ENCODE measurements at places on chromosomes 7 and 10.

- DNase-seq: no peak
Measured at GRCh38 chr7:147829016-147829415, 761.5 kb upstream of the C7orf33 start.

GRCh38 chr7:130207033-130207432 lies 627 bp upstream of the SSMEM1 start:
- no peak for DNase-seq

DNA sequence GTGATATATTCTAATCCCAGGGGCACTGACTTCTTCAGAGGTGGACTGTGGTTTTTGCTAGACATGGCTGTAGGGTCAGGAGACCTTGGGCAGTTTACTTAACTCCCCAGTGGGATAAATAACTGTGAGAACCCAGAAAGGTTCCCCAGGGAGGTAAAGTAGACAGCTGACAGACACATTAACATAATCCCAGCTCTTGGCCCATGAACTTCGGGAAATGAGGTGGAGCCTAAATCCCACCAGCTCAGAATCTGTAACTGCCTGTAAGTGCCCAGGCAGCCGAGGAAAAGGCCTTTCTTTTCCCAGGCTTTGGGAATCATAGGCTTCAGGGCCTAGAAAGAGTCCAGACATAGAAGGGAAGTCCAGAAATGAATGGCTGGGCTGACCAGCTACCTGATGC lies 106.0 kb downstream of the LRRC18 start:
- no peak for DNase-seq

DNA sequence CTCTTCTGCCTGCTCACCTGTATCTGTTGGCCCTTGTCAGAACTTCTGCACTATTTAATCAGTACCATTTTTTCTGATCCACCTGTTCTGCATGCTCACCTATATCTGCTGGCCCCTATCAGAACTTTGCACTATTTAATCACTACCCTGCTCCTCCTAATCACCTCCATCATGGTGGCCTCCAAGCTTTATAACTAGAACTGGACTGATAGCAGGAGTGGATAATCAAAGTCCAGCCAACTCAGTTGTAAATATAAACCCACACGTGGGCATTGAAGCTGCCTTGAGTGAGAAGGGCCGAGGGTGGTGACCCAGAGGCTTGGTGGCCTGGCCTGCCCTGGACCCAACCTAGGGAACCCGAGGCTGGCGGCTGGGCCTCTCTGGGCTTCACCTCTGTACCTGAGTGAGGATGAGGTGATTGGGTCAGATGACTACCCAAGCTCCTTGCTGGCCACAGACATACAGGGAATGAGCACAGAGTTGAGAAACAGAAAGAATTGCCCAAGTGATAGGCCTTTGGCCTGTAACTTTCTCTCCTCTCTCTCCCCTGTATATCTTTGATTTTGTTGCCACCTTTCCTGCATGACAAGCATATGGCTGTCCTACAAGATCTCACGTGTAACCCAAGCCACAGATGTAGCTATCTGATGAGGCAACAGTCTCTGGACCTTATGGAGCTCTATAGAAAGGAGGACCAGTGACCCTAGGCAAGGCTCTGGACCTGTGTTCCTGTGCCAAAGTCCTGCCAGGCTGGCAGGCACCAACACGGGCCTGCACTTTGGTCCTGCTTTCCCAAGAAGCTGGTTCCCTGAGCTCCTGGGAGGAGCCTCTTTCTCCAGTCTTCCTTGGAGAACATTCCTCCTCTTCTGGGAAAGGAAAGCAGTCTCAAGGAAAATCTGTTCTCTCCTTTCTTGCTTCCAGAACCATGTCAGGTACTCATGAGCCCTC lies 23.4 kb upstream of the FAM3C start:
- DNase-seq: no peak

DNA sequence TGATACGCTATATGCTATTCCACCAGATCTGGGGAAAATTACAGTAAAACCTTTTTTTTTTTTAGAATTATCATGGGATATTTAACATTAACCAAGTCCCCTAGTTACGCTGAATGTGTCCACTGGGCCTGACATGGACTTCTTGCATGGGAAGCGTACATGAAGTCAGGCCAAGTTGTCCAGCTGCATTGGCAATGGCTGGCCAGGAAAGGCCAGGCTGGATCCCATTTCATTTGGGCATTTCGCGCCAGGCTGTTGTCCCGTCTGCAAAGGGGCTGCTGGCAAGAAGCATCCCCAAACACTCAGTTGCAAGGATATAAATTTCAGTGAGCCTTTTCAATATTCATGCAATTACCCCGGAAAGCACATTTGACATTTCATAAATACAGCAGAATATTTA lies 933.3 kb downstream of the GRID1 start:
- no peak for DNase-seq

DNA sequence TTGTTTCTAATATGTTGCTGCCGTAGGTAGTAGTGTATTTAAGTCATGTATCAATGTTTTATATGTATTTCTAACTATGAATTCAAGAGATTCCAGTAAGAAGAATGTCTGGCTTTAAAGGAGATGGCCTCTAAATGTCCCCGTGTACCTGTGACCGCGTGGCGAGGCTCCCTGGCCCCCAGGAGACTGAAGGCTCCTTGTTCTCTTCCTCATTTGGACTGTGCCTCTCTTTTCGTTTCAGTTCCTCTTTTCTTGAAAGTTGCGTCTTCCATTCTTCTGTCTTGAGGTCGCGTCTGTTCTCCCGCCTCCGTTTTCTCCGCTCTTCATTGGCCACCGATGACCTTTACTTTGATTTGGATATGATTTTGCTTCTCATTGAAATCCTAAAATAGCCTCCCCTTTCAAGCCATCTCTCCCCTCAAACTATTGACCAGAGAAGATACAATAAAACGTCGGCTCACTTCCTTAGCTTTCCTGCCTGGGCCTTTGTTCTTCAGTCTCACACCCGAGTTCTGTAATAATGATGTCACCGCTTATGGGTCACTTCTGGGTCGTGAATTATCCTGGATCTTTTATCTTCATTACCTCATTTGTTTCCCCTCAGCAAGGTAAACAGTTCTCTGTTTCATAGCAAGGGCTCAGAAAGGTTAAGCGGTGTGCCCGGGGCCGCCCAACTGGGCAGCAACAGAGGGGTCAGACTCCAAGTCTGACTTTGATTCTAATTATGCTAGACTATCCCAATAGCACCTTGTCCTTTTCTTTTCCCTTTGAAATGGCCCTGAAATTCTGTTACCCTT lies 28.7 kb downstream of the WIPI2 start:
- no peak for DNase-seq

DNA sequence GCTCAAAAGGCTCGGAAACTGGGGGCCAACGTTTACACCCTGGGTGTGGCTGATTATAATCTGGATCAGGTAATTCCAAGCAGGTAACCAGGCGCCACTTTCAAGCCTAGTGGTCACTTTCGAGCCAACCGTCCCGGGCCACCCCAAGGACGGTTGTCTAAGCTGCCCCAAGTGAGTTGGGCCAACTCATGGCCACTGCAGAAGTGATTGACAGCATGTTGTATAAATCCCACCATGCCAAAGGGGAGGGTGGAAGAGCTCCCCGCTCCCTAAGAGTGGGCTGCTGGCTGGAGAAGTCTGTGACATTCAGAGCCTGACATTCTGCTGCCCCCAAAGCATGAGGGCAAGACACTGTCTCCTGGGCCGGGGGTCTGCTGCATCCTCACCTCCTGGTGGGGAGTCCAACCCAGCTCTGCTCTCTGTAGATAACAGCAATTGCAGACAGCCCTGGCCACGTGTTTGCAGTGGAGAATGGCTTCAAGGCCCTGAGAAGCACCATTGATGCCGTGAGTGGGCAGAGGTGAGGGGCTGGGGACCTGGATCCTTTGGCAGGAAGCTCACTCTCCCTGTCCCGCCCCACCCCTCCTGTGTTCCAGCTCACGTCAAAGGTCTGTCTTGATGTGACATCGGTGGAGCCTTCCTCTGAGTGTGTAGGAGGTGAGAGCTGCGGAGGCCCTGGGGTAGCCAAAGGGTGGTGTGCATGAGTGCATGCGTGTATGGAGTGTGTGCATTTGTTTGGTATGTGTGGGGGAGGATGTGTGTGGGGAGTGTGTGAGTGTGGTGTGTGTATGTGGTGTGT lies 10.8 kb downstream of the ANTXRL start:
- no peak for DNase-seq

DNA sequence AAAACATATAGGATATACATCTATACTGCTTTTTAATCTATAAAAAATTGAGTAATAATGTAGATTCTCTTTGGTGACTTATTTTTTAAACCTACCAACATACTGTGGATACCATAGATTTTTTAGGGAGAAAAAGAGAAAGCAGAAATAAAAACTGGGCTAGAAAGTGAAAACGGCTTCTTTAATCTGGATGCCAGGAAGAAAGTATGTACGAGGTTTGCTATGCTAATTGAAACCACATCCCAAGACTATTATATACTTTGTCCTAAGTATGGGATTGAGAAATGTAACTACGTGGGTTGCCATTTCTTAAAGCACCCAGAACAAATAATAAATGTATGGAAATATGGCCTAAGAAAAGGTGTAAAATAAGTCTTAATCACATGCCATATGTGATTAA lies 129.0 kb upstream of the NFE2L3 start:
- DNase-seq: no peak

DNA sequence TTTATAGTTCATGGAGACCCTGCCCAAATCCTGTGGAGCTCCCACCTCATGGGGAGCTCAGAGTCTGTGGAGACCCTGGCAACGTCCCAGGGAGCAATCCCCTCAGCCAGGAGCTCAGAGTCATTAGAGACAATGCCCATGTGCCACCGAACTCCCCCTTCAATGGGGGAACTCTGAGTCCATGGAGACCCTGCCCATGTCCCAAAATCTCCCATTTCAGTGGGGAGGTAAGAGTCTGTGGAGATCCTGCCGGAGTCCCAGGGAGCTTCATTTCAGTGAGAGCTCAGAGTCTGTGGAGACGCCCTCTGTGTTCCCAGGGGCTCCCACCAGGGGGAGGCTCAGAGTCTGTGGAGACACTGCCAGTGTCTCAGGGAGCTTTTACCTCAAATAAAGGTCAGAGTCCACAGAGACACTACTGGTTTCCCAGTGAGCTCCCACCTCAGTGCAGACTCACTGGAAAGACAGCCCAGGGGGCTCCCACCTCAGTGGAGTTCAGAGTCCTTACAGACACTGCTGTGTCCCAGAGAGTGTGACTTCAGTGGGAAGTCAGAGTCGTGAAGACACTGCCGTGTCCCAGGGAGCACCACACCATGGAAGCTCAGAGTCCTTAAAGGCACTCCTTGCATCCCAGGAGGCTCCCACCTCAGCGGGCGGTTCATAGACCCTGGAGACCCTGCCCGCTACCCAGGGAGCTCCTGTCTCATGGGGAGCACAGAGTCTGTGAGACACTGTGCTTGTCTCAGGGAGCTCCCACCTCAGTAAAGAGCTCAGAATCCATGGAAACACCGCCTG lies 5.0 kb downstream of the MYO1G start:
- no peak for DNase-seq

- no peak for DNase-seq
Measured at GRCh38 chr10:10794791-10795191, 222.9 kb upstream of the CELF2 start.

- no peak for DNase-seq
Measured at GRCh38 chr10:70198696-70199466, 28.6 kb upstream of the SAR1A start.

DNA sequence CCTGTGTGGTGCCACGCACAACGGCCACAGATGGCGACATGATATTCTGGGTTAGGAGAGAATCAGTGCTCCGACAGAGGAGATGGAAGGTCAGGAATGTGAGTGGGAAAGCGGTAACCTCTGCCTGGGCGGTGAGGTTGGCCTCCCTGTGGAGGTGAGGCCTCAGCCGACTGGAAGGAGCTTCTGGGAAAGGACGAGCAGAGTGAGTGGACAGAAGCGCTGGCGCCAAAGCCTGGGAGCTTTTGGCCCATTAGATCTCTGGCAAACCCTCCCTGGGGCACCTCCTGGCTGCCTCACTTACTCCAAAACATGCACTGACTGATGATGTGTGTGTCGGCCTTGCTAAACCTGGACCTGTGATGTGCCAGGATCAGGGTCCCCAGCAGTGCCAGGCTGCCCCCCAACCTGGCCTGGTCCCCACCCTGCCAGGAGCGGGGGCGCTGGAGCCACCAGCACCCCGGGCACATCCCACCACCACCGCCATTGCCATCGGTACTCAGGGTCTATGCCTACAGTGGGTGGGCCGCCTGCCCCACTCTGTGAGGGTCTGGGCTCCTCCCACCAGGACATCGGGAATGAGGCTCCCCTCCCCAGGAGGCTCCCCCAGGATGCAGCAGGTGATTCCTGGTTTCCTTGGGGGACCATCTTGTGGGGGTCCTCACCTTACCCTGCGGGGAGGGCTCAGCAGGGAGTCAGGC lies 51.0 kb downstream of the RASGEF1A start:
- no peak for DNase-seq

- no peak for DNase-seq
Measured at GRCh38 chr7:23350466-23350865, 51.3 kb downstream of the MALSU1 start.

GRCh38 chr10:86461963-86462804 lies 59.4 kb downstream of the WAPL start:
- DNase-seq: no peak

- no peak for DNase-seq
Measured at GRCh38 chr10:35716776-35717175, 74.7 kb upstream of the FZD8 start.

GRCh38 chr10:75694790-75695189 lies 263.4 kb downstream of the LRMDA start:
- no peak for DNase-seq

DNA sequence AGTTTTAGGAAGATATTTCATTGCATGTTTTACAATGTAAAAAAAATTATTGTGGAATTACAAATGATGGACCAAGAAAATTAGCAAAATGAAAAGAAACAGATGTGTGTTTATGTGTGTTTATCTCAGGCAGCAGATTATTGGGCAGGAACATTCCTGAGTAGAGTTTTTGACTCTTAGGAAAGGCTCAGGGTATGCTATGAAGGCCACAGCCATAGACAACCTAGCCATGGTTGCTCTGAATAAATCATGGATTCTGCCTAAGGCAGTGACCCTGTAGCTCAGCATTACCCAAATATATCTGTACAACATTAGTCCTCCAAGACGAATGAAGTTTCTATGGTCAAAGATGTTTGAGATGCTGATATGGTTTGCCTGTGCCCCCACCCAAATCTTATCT lies 298.3 kb downstream of the PTEN start:
- no peak for DNase-seq

DNA sequence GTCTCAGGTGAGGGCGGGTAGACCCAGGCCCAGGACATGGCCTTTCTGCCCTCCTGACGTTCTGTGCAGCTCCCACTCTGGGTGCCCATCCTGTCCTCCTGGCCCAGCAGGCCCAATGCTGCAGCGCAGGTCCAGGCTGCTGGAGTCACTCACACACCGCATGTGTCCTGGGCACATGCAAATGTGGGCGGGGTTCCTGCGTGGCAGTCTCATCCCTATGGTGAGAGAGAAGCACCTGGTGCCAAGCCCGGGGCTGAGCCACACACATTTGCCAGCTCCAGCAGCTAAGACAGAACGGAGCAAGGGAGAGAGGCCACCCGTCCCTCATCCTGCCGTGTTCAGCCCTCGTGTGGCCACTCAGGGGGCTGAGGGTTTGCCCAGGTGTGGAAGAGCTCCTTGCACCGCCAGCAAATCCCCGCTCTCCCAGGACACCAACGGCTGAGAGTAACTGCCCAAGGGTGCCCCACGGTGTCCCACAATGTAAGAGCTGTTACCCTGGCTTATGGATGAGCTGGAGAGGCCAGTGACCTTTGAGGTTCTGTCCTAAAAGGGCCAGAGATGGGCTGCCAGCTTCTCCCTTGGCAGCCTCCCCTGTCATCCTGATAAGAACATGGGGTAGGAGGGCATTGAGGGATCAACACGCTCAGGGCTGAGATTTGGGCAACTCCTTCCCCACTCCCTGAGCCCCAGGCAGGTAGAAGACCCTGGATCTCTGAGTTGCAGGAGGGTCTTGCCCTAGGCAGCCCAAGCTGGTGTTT lies 4.4 kb downstream of the FUOM start:
- no peak for DNase-seq

Measured in stimulated activated CD4-positive, alpha-beta T cell treated with anti-CD3 and anti-CD28 coated beads, Interleukin-1b, Interleukin-23, amount 100 ng/mL, for 24 hours (primary cell).